ENCODE measurements at places on chromosomes 5 and 9. TPM values are rescaled to one million over a fixed set of nuclear protein-coding genes. Genes with fewer than 3 reads are reported as not detected.

IL4 gene
- total RNA-seq = not detected

SUSD3 gene
- 35.6 TPM for total RNA-seq

GRCh38 chr5:137938751-137939143, 49.5 kb downstream of the PKD2L2 start:
- DNase-seq = no peak

- no peak for DNase-seq
These were observed 40.9 kb downstream of the SEC61B start for GRCh38 chr9:99262949-99263418.

- no peak for DNase-seq
These were observed 24.2 kb upstream of the MYORG start for GRCh38 chr9:34400686-34401602.

- no peak for DNase-seq
These were observed 220.4 kb upstream of the IRX4 start for GRCh38 chr5:2102819-2103776.

- no peak for DNase-seq
These were observed 34.7 kb upstream of the NMUR2 start for GRCh38 chr5:152439791-152440190.

DNA sequence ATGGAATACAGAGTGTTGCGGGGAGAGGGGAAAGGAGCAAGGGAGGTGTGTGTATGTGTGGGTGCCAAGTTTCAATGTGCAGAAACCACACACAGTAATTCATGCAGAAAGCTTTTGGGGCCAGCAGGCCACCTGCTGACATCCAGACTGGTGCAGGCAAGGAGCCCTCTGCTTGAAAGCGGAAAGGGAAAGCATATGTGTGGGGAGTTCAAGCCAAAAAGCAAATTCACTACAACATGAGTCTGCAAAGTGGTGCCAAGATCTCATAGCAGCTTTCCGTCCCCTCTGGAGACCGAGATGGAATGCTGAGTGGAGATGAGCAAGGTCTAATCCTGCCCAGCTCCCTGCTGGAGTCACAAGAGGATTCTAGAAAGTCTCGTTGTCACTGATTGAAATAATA, 159.7 kb upstream of the VLDLR start:
- no peak for DNase-seq

DNA sequence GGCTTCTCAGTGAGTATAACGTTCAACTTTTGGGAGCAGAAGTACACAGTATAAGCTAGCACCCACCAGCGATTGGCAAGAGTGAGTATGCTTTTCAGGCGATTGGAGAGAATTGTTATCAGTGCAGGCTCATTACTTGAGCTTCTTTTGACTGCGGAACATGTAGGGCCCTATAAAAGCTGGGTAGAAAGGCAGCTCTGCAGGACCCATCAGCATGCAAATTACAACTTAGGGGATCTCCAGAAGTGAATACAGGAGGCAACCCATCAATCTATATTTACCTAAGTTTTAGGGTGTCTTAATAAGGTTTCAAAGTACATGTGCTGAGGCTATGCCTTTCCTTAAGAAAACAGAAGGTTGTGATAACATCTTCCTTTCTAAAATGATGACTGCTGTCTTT, 225.0 kb downstream of the MLLT3 start:
- no peak for DNase-seq

DNA sequence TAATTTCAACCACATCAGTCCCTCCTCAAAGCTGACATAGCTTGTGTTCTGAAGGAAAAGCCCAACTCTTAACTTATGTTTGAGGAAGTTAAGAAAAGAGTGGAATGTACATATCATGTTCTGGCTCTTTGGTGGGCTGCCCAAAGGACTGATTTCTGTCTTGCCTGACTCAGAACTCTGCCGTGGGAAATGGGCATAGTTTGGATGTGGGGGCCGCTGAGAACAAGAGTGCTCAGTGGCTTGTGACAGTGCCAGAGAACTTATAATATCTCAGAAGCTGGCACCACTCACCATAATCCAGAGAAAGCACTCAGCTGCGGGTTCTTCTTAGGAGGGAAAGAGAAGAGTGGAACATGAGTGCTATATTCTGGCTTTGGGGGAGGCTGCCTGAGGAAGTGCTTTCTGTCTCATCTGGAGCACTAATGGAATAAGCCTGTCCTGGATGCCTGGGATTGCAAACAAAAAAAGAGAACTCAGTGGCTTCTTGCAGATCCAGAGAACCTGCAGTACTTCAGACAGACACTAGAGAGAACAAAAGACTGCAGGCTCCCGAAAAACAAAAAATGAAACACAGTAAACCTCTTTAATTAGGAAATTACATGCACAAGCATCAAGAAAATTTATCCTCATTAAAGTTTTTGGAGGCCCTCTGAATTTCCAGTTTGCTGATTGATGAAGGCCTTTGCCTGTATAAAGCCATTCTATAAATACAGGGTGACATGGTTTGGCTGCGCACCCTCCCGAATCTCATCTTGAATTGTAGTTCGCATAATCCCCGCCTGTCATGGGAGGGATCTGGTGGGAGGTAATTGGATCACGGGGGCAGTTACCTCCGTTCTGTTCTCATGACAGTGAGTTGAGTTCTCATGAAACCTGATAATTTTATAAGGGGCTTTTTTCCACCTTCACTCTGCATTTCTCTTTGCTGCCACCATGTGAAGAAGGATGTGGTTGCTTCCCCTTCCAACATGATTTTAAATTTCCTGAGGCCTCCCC, 207.0 kb downstream of the DMAC1 start:
- no peak for DNase-seq

GRCh38 chr5:36526537-36526936, 79.9 kb upstream of the SLC1A3 start:
- no peak for DNase-seq

- DNase-seq = no peak
These were observed 77.1 kb upstream of the CNTLN start for GRCh38 chr9:17057729-17058128.

Measured in CD4-positive, alpha-beta T cell (primary cell).